Occipital lobe (tissue), 3 donors: ENCODE measurements at places on chromosomes 2 and 18. TPM values are rescaled to one million over a fixed set of nuclear protein-coding genes. Genes with fewer than 3 reads are reported as not detected.

DNA sequence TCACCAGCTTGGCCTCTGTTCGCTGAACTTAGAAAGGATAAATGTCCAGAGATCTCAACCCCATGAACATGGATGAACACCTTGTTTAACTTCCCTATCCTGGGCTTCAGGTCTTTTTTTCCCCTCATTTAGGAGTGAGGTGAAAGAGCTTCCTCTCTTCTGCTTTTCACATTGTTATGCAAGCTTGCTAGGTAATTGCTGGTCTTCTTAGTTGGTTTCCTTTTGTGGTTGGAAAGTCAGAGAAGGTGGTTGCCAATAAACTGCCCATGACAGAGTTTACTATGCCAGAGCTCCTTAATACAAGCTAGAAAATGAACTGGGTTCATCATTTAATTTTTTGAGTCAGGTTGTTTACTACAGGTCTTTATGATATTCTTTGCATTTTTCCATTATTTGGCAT, 16.6 kb downstream of the SLC9A4 start:
- no peak for DNase-seq

- DNase-seq, result no peak
Measured at GRCh38 chr2:169360984-169361705, 1.2 kb downstream of the LRP2 start.

GRCh38 chr18:76589316-76589715, 94.3 kb upstream of the ZNF516 start:
- no peak for DNase-seq

The MTLN gene
- total RNA-seq, result 10.1 TPM

DNA sequence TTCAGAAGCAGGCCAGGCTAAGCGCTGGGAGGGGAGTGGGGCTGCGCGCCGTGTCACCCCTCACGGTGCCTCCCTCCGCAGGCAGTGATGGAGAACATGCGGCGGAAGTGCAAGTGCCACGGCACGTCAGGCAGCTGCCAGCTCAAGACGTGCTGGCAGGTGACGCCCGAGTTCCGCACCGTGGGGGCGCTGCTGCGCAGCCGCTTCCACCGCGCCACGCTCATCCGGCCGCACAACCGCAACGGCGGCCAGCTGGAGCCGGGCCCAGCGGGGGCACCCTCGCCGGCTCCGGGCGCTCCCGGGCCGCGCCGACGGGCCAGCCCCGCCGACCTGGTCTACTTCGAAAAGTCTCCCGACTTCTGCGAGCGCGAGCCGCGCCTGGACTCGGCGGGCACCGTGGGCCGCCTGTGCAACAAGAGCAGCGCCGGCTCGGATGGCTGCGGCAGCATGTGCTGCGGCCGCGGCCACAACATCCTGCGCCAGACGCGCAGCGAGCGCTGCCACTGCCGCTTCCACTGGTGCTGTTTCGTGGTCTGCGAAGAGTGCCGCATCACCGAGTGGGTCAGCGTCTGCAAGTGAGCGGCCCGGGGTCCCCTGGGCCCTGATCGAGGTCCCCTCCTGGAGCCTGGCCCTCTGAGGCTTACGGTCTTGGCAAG, 12.2 kb downstream of the WNT10A start:
- DNase-seq, result peak; percentile 48

GRCh38 chr2:207254591-207255464, 89.1 kb upstream of the KLF7 start:
- DNase-seq, result peak; percentile 20

The CCDC102B gene
- 20.1 TPM for total RNA-seq
